ENCODE measurements at places on chromosomes 7 and 10.

DNA sequence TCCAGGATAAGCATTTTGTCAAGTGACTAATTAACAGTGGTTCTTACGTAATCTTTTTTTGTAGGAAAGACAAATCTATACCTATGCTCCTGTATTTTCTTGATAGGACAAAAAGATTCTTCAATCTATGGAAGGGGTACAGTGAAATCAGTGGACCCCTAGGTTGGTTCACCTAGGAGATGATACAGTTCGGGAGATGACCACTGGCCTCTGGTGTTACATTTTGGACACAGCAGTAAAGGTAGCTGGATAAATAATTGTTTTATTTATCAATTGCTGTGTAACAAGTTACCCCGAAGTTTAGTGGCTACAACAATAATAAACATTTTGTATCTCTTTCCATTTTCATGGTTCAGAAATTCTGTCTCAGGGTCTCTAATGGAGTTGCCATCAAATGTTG, 288.2 kb upstream of the MAGI2 start:
- no peak for DNase-seq

DNA sequence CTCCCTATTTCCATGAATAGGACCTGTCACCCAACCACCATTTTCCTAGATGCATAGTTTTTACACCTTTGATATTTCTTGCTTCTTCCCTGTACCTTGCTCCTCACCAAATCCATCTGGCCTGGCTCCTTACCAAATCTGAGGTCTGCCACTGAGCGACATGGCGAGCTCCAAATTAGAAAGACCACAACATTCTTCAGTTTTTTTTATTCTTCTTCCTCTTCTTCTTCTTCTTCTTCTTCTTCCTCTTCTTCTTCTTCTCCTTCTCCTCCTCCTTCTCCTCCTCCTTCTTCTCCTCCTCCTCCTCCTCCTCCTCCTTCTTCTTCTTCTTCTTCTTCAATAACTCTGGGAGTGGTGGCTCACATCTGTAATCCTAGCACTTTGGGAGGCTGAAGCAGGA, 7.1 kb downstream of the CPED1 start:
- peak; percentile 22 for DNase-seq

DNA sequence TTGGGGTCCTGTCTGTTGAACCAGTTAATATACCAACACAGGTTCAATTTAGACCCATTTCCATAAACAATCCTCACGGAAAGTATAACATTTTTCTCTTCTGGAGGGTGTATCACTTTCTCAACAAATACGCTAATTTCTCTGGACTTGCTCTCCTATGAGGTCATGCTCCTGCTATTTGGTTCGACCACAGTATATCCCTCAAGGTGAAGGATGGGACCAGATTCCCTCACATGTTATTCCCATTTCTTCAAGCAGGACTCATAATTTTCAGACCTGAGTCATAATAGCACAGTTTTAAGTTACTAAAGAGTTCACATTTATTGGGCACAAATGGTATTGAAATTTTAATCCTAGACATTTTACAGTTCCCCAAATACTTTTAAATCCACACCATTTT, 57.2 kb downstream of the ADAM12 start:
- no peak for DNase-seq

DNA sequence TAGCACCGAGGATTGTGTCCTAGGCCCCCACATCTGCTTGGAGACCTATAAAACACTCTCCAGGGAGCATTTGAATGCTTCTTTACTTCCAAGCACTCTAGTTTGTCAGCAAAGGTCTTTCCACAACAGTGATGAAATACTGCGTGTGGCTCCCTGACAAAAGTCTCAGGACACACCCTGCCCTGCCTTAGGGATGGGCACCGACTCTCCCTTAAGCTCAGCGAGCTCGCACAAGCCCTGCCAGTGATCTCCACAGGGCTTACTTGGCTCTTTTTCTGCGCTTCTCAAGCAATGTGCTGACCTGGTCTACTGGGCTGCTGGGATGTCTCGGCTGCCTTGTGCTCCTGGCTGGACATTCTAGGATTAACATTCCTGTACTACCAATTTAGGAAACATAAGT, 84.3 kb upstream of the MPP7 start:
- DNase-seq = no peak

GRCh38 chr7:7577888-7578287, 11.2 kb downstream of the MIOS start:
- peak; percentile 35 for DNase-seq
